ENCODE measurements at places on chromosomes 16 and 17.
A peak's percentile ranks its signal among the peaks of the same experiment; 100 is the strongest.

DNA sequence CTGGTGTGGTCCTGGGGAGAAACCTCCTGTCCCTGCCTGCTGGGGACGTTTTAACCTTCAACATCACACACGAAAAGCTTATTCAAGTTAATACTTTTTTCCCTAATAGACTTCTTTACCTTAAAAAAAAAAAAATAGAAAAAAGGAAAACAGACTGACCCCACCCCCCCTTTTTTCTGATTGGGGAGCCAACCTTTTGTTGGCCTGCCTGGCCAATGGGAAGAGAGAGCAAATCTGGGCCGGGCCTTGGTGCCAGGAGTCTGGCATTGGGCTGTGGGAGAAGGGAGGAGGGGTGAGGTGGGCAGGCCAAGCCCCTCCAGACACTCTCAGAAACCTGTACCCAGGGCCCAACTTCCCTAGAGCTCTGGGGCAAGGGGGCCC is 3.0 kb downstream of the CBX8 start:
- no peak for DNase-seq

- DNase-seq: no peak
Observed at GRCh38 chr16:57133031-57133430, 40.6 kb downstream of the CPNE2 start.

GRCh38 chr17:29713626-29714025 is 90.9 kb upstream of the CORO6 start:
- no peak for DNase-seq

GRCh38 chr17:6413065-6413464 is 21.9 kb downstream of the AIPL1 start:
- no peak for DNase-seq

DNA sequence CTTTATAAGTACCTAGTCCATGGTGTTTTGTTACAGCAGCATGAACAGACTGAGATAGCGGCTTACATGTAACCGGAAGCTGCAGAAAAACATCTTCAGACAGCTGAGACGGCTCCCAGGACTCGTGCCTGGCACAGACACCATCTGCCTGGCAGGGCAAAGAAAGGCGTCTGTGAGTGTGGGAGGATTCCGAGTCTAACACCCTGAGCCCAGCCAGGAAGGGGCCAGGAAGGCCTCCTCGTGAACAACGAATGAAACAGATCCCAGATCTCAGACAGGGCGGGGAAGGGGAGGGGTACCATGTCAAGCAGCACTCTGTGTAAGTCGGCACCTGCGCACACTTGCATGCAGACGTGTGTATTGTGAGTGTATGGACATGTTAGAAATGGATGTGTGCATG is 4.4 kb upstream of the CSNK1D start:
- DNase-seq: no peak

DNA sequence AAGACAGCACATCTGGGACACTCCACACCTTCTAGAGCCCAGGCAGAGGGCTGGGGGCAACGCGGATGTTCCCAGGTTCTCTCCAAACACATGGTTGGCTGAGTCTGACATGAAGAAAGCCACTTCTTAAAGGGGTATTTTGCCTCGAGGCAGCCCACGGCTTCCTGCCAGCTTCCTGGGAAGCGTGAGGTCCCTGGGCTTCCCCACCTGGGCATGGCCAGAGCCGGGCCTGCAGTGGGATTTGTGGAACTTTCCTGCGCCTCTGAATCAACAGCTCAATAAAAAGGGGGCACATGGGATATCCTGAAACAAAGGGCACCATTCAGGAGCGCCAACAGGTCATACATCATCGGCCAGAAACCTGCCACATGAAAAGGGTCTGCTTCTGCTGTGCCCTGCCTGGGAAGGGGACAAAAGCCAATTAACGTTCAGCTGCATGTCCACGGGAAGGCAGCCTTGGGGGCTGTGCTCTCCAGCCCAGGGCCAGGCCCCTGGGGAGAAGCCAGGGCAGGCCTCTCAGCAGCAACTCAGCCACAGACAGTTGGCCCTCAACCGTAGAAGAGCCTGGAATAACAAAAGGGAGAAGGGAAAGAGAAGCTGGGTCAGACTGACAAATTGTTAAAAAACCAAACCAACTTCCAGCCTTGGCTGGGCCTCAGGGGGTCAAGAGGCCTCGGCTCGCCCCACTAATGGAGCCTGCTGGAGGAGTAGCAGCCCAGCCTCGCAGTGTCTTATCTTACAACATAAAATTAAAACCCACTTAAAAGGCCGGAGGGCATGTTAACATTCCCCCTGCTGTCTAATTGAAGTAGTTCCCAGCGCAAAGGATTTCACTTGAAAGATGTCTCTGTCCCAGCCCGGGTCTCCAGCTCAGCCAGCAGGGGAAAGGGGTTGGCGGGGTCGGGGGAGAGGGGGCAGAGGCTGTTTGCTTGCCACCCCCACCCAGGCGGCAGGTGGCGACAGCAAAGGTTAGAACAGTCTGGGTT is 34.2 kb downstream of the TBX4 start:
- no peak for DNase-seq

DNA sequence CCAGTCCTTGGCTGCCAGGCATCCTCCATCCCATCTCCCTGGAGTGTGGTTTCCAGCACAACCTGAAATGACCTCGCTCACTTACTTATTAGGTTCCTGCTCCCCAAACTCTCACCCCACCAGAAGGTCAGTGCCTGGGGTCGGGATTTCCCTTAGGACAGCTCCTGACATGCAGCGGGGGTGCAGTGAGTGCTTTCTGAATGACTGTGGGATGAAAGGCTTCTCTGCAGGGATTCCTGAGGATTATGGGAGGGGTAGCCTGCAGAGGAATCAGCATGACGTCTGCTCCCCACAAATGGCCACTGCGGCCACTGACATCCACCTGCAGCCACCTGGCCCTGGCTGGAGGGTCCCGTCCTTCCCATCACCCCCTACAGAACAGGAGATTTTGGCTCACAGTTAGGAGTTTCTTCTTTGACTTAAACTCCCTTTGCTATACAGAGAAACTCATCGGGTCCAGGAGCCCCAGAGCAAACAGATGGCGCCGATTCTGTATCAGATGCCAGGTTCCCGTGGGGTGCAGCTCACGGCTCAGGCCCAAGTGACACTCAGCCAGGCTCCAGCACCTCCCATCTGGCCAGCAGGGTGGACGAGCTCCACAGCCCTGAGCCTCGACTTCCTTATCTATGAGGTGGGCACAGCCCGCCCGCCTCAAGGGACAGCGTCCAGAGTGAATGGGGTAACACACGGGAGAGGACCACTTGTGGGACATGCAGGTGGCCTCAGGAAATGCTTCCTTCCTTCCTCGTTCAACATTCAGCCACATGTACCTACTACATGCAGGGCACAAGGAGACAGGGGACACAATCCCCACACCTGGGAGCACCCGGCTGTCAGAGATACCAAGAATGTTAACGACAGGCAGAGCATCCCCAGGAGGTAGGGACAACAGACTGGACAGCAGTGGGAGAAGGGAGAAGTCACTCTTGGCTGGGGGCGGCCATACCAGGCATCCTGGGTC is 69.8 kb downstream of the RMI2 start:
- no peak for DNase-seq

- no peak for DNase-seq
Observed at GRCh38 chr17:76830987-76831715, 37.1 kb upstream of the MGAT5B start.

DNA sequence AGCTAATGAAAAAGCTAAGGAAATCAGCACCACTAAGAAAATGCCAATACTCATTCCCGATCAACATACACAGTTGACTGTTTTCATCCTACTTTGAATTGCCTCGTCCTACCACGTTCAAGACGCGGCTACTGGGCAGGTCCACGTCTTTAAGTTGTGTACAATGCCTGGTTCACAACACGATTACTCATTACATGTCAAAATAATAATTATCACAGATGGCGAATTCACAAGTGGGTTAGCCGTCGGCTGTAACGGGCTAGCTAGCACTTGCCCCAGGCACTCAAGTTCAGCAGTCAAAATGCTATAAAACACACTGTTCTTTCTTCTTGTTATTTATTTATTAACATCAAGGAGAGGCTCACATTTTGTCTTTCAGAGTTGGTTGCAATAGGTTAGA is 124.2 kb downstream of the ZFHX3 start:
- DNase-seq: no peak

DNA sequence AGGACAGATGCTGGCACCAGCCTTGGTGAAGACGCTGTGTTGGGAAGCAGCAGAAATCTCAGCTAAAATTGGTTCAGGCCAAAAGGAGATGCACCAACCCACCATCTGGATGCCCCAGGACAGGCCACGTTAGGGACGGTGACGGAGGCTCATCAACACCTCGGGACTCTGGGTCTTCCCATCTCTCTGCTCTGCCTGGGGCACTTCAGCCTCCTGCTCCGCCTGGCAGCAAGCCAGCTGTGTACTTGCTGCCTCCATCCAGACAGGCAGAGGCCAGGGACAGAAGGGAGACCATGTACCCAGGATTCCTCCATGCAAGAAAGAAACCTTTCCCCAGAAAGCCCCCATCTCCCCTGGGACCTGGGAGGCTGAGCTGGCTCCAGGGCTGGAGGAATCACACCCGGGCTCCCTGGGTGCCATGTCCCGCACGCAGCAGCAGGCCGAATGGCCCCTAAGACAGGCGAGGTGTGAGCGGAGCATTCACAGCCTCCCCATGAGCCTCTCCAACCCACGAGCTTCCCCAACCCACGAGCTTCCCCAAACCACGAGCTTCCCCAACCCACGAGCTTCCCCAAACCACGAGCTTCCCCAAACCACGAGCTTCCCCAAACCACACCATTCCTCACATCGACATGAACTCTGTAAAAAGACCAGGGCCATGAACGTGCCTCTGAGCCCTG is 274.5 kb downstream of the C16orf95 start:
- DNase-seq: no peak

DNA sequence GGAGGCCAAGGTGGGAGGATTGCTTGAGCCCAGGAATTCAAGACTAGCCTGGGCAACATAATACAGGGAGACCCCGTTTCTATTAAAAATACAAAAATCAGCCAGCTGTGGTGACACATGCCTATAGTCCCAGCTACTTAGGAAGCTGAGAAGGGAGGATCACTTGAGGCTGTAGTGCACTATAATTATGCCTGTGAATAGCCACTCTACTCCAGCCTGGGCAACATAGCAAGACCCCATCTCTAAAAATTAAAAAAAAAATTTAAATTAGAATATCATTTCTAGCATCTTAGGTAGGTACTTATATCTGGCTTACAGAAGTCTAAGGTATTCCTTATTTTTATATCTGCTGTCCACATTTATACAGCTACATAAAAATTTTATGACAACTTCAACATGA is 7.5 kb upstream of the SMG8 start:
- DNase-seq: no peak

GRCh38 chr17:59001158-59001814 is 105.4 kb downstream of the TRIM37 start:
- peak; percentile 83 for DNase-seq

- DNase-seq: no peak
Observed at GRCh38 chr16:66926961-66927436, 1.7 kb upstream of the RRAD start.

DNA sequence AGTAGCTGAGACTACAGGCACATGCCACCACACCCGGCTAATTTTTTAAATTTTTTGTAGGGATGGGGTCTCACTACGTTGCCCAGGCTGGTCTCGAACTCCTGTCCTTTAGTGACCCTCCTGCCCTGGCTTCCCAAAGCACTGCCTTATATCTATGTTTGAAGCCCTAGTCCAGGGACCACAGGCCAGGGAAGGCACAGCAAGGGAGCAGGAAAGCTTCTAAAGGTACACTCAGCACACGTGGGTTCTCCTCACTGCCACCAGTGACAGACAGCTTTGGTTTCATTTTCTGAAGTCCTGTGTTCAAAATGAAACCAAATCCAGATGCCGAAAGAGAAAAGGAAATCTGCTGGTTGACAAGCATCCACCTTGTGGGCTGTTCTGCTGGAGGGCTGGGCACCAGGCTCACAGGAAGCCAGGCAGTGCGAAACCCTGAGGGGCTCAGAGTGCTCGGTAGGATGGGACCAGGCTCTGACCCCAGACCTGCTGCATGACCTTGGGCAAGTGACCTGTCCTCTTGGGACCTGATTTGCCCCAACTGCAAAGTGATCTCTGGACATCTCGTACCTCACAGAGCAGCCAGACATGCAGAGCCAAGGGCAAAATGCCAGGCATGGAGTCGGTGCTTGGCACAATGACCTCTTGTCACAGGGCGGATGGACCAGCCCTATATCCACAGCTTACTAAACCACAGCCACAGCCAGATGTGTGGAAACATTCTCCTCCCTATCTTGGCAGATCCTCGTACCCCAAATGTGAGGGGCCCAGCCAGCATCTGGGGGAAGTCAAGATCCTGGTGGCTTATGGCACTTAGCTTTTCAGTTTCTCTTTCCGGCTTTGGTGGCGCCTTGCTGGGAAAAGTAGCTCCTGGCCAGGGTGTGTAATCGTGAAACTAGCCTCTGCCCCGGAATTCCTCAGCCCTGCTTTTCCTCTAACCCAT is 2.8 kb upstream of the SOCS1 start:
- no peak for DNase-seq

GRCh38 chr16:55292491-55292890 is 31.5 kb upstream of the IRX6 start:
- no peak for DNase-seq

GRCh38 chr17:72710834-72711233 is 381.7 kb downstream of the SLC39A11 start:
- no peak for DNase-seq

GRCh38 chr16:62177351-62178203 is 141.3 kb upstream of the CDH8 start:
- no peak for DNase-seq

DNA sequence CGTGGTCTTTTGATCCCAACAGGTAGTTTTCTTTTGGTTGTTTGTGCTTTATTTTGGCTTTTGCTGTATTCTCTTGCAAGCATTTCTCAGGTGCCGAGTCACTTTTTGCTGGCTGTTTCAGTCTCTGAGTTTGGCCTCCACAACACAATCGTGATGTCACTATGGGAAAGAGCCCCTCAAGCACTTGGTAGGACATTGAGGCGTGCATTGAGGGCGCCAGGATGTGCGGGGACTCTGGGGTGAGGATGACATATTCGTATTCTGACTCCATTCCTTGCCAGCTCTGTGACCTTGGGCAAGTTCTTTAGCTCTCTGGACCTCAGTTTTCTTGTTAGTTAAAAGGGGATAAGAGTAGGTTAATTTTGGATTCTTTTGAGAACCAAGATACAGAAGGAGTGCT is 13.0 kb downstream of the KSR1 start:
- DNase-seq: peak; percentile 41

GRCh38 chr17:50207792-50208567 is 6.5 kb upstream of the COL1A1 start:
- no peak for DNase-seq

GRCh38 chr17:40351359-40352236 is 12.9 kb downstream of the GJD3 start:
- DNase-seq: no peak

- DNase-seq: peak; percentile 56
Observed at GRCh38 chr16:85253084-85253941, 141.0 kb upstream of the CIBAR2 start.

GRCh38 chr16:4604401-4604800 is 10.3 kb downstream of the UBALD1 start:
- DNase-seq: no peak

- no peak for DNase-seq
Observed at GRCh38 chr17:79545251-79546005, 65.4 kb downstream of the RBFOX3 start.

DNA sequence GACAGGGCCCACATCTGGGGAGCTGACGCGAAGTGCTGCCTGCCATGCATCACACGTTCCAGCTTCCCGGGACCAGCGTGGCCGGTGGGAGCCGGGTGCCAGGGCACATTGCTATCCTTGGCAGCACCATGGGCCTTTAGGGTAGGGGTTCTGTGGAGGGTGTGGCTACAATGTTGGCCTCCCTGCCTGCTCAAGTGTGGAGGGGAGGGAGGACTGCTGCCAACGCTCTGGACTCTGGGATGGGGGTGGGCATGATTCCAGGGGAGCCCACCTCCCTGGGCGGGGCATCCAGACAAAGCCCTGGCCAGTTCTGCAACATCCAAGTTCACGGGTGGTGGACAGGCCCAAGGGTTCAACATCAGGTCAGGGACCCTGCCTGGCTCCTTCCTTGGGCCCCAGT is 13.9 kb downstream of the GRB7 start:
- no peak for DNase-seq

Data from stimulated activated CD4-positive, alpha-beta T cell treated with anti-CD3 and anti-CD28 coated beads, Interleukin-1b, Interleukin-23, amount 100 ng/mL, for 48 hours (primary cell).